Epithelial cell of prostate (primary cell): ENCODE measurements at places on chromosomes 2 and 18.

DNA sequence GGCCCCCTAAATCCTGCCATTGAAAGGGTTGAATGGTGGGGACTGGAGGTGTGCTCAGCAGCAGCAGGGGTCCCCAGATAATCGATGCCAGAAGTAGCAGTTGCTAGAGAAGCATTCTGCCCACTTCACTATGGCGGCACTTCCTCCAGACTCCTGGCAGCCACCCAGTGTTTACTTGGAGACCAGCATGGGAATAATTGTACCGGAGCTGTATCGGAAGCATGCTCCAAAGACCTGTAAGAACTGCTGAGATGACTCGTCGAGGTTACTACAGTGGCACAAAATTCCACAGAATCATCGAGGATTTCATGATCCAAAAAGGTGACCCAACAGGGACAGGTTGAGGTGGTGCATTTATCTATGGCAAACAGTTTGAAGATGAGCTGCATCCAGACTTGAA, 11.0 kb upstream of the GAREM2 start:
- DNase-seq = no peak

- DNase-seq = no peak
These were observed 29.0 kb upstream of the DPYSL5 start for GRCh38 chr2:26818972-26819371.

GRCh38 chr18:61582202-61582710, 249.0 kb downstream of the CDH20 start:
- no peak for DNase-seq

DNA sequence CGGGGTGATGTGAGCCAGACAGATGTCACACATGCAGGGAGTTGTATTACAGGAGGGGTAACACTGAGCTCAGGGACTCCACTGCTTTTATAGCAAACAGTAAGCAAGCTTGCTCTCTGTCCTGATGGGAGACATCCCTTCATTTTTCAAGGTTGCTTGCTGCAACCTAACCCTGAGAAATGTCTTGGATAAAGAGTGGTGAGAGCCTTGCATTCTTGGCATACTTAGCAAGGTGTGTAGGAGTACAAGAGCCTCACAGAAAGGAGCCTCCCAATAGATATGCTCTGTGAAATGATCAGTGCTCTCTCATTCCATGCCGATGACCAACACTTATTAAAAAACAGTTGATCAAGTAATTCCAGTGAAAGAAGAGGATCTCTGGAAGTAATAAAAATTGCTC, 8.1 kb downstream of the PFN4 start:
- DNase-seq = no peak

- DNase-seq = no peak
These were observed 133.8 kb downstream of the EIPR1 start for GRCh38 chr2:3243804-3244203.

DNA sequence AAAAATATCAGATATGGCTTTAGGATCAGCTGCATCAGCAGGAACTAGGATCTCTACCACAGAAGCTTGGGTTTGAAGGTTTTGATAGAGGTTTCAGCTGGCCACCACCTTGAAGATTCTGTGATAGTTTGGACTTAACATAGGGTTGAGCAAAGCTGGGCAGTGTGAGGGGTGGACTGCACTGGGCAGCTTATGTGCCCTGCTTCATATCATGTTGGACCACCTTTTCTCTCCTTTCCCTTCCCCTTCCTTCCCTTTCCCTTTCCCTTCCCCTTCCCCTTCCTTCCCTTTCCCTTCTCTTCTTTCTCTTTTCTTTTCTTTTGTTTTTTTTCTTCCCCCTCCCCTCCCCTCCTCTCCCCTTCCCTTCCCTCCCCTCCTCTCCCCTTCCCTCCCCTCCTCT, 196.3 kb upstream of the CXCR4 start:
- no peak for DNase-seq

DNA sequence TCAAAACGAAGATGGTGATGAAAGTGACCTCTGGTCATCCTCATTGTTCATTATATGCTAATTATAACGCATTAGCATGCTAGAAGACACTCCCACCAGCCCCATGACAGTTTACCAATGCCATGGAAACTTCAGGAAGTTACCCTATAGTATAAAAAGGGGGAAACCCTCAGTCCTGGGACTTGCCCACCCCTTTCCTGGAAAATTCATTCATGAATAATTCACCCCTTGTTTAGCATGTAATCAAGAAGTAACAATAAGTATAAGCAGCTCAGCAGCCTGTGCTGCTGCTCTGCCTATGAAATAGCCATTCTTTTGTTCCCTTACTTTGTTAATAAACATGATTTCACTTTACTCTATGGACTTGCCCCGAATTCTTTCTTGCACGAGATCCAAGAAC, 70.5 kb upstream of the CHAC2 start:
- no peak for DNase-seq

DNA sequence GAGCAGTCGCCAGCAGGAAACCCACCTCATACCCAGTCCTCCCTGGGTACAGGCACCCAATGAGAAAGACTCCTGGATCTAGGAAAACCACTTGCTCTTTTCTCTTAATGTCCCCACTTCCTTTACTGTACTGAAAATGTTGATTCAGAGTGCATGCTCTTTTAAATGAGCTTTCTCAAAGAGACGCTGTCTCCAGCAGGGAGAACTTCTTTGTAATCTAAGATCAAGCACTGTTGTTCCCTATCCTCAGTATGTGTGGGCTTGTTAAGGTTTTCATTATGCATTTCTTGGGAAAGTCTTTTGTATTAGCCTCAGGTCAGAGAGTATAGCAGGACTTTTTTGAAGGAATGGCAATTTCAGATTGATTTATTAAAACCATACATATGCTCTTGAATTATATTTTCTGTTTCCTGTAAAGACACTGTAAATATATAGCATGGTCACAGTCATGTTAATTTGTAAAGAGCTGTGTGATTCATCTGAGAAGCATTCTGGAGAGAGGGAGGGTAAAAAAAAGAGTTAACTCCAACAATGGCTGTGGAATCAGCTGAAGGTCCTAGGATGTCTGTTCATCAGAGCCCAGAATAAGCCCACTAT, 178.1 kb downstream of the MGAT5 start:
- DNase-seq = no peak
